Left renal cortex interstitium (tissue), 4 donors: ENCODE measurements at places on chromosomes 2 and 18.
A peak's percentile ranks its signal among the peaks of the same experiment; 100 is the strongest.

DNA sequence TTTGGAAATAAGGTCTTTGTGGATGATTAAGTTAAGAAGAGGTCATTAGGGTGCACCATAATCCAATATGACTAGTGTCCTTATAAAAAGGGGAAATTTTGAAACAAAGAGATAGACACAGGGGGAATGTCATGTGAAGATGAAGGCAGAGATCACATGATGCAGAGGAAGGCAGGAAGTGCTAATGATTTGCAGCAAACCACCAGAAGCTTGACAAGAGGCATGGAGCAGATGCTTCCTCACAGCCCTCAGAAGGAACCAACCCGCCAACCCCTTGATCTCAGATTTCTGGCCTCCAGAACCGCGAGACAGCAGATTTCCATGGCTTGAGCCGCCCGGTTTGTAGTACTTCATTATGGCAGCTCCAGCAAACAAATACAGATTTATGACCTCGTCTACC, 17.4 kb upstream of the SMARCAL1 start:
- no peak for DNase-seq

DNA sequence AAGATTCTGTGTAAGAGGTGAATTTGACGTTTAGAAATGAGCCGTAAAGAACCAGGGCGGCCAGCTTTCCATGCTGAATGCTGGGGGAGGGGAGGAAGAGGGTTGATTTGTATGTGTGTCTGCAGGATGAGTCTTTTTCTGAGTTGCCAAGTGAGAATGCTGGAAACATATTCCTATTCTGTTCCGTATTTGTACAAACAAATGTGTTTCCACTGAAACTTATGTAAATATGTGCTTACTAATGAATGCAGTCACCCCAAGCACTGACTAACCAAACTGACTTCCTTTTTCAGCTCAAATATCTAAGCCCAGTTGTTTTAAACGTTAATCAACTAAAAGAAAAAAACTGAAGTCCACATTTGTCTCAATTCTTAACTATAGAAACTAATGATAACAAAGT, 74.9 kb upstream of the APCDD1 start:
- no peak for DNase-seq

GRCh38 chr2:39649511-39649910, 16.2 kb upstream of the TMEM178A start:
- no peak for DNase-seq

DNA sequence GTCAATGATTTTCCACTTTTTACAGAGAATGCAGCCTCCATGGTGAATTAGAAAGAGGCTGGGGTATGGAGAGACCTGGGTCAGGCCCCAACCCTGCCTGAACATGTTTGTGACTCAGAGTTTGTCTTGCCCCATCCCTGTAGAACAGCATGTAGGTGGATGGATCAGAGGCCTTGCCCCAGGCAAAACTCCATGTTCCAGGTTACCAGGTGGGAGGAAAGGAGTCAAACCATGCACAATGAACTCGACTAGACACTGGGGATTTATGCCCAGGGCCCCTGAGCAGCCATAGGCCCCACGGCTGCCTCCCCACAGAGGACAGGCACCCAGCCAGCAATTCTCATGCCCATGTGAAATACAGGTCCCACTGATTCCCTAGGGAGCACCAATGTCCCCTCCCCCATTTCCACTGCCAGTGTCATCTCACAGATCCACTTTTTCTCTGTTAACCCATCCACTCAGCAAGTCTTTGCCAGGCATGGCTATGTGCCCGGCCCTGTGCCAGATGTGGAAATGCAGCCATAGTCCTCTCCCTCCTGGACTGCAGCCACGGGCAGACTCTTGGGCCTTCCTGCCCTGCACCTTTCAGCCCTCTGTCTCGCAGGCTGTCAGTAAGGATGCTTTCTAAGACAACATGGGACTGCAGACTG, 737.8 kb upstream of the HS6ST1 start:
- DNase-seq, result no peak

- peak; percentile 80 for DNase-seq
Measured at GRCh38 chr2:15730545-15731212, 139.0 kb downstream of the DDX1 start.

GRCh38 chr2:226798422-226799210, 1.0 kb downstream of the IRS1 start:
- no peak for DNase-seq

DNA sequence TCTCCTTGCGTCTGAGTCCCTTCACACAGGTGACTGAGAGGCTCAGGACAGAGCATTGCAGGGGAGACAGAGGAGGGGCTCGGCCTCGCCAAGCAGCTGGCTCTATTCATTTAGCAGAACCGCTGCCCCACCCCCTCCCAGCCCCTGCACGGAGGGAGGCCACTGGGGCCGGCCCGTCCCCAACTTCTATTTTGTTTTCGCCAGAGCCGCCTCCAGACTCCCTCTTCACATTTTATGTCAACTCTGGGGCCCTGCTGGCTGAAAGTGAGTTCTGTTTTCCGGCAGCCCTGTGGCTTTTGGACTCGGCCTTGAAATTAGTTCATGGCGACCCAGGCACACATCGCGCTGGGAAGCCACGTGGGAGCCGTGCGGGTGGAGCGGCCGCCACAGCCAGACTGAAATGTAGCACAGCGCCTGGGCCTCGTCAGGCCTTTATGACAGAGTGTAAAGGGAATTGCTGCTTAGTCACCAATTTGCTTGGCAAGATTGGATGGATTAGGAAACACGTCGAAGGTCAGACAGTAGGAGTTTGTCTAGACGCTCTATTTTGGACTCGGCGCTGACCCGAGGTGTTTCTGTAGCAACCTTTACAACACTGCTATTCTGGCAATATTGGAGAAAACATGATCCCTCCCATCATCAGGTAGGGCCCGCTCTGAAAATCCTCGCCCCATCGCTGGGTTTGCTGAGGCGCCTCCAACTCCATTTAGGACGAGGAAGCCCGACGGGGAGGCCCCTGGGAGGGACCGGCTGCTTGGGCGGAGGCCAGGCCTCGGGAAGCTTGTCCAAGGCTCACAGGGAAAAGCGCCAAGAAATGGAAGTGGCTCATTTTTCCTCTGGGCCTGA, 90.7 kb upstream of the CTDP1 start:
- peak; percentile 57 for DNase-seq

GRCh38 chr2:71711133-71711855, 257.9 kb downstream of the DYSF start:
- no peak for DNase-seq

DNA sequence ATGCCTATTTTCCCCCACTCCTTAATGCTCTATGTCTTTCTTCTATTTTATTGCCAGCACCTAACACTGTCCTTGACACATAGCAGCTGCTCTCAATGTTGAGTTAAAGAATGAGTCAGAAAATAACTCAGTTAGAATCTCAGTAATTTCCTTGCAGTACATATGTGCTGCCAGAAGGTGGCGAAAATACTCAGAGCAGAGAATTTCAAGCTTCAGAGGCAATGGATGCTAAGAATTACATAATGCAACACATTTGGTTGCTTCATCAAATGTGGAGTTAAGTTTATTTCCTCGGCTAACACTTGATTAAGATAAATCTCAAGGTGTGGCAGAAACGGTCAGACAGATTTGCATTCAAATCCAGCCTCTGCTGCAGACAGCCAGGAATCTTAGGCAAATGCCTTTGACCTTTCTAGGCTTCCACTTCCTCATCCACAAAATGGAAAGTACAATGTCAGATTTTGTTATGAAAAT, 105.6 kb downstream of the VSNL1 start:
- DNase-seq, result peak; percentile 51

GRCh38 chr2:125564471-125564870, 1091.5 kb upstream of the GYPC start:
- DNase-seq, result no peak

GRCh38 chr2:37226863-37227262, 4.5 kb downstream of the CEBPZ start:
- no peak for DNase-seq

- no peak for DNase-seq
Measured at GRCh38 chr2:23199115-23199918, 185.7 kb upstream of the KLHL29 start.

DNA sequence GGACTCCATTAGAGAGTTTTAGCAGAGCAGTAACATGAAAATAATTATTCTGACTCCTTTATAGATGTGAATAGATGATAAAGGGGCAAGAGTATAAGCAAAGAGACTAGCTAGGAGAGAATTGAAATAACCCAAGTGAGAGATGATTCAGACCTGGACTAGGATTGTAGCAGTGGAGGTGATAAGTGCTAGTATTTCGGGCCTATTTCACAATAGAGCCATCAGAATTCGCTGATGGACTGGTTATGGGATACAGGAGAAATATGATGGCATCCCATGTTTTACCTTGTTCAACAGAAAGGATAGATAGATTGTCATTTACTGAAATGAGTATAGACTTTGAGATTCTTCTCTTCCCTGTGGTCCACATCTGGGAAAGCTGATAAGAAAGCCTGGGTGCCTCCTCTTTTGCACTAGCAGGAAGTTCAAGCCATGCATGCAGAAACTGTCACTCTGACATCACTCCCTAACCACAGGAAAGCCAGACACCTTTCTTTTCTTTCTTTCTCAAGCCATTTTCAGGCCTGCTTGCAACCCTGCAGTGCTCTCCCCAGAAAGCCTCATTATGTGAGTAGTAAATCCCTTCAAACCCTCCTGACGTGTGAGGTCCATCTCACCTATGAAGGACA, 25.3 kb downstream of the DYNAP start:
- no peak for DNase-seq

- no peak for DNase-seq
Measured at GRCh38 chr2:34848691-34849090, 1249.6 kb upstream of the FAM98A start.

DNA sequence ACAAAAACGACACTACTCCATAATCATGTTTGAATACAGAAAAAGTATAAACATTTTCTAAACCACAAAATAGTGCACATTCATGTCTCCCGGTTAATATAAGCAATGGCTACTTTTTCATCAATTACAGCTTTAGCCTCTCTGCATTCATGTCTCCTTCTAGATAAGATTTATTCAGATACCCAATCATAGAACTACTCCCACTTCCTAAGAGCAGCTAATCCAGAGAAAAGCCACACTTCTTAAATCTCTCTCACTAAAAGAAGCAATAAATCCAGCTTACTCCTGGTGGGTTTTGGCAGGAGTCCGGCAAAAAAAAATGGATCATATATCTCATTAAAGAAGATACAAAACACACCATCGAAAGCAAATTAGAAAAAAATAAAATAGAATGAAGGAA, 20.1 kb downstream of the DSEL start:
- no peak for DNase-seq
